ENCODE measurements at places on chromosomes 7 and 10.

DNA sequence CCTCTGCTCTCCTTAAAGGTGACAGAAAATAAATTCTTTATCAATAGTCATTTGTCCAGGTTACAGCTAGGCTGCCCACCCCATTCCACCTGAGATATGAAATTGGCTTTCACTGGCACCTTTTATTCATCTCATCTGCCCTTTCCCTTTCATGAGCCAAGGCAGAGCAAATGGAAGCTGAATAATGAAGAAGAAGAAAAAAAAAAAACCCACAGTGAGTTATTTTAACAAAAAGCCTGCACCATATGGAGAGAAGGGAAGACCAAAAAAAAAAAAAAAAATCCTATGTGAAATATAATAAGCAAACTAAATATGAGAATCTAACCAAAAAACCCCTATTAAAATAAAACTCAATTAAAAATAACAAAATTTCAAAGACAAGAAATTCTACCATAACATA, 59.2 kb downstream of the CHCHD3 start:
- no peak for DNase-seq

- DNase-seq: no peak
Measured at GRCh38 chr7:96322847-96323461, 1.1 kb upstream of the SLC25A13 start.

GRCh38 chr10:97434055-97434454, 8.1 kb downstream of the PGAM1 start:
- no peak for DNase-seq

DNA sequence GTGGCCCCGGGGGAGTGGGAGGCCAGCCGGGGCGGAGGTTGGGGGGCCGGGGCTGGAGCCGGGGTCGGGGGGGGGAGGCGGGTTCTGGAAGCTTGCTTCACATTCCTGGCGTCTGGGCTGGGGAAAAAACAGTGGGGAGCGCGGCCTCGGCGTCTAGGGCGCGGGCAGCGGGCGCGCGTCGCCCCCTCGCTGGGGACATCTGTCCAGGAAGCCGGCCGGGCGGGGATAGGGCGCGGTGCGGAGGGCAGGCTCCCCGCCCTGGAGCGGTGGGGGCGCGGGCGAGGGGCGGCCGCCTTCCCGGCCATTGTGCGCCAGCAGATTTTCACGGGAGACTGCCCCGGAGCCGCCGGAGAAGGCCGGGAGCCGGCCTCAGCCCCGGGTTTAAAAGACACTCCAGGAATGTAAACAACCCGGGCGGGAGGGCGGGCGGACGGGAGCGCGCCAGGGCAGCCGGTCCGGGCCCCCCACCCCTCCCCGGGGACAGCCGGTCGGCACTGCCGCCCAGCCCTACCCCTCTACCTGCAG, 1.4 kb downstream of the ZMIZ1 start:
- DNase-seq: no peak

DNA sequence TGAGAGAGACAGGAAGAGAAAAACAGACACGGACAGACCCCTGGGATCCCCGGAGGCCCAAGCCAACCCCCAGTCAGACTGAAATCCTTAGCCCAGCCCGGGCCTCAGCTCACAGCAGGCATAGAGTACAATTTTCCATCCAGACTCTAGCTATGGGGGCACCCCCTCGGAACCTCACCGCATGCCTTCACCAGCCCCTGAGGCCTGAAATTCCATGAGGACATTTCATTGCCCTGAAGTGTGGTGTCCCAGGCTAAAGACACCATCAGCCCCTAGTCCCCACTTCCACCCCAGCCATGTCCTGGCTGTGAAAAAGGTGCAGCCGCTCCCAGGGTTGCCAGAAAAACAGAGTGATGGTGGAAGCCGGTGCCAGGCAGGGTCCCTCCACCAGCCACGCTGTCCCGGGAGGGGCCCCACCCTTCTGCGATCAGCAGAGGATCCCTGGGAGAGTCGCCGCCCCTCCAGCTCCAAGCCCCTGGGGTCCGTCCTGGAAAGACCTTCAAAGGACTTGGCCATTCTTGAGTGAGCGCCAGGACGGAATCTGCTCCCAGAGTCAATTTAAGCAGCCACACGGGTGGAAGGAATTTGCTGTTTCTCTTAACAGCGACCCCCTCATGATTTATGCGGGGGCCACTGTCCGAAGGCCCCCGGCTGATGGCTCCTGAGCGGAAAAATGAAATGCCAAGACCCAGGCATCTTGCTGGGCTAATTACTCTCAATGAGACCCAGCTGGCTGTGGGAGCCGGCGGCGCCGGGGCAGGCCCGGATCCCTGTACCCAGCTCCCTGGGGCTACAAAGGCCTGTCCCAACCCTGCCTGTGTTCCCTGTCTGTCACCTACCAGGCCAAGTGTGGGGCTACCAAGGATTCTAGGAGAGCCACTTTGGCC, 23.2 kb downstream of the MYL10 start:
- DNase-seq: no peak

DNA sequence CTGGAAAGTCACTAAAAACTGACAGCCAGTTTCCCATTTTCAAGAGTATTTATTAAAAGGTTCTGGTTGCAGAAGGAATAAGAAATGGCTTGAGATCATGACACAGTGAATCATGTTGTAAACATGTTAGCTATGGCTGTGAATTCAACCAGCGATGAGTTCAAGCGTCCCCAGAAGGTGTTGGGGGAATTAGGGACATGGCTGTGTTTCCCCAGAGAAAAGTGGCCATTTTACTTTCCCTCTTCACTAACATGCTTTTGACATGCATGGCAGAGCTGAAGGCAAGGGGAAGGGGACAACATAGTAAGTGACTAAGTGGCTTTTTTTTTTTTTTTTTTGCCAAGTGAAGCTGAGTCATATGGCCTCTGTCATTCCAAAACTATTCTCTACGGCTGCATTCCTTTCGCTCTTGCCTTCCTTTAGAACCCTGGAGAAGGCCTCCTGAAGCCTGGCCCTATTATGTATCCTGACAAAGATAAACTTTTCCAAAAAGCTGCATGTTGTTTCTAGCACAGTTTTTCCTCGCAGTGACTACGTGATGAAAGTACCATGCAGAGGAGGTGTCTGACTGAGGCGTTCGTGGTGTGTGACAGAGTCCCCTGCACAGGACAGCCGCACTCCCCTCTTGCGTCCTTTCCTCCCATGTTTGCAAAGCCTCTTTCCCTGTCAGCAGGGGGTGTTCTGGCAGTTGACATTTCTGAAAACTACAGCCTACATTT, 46.9 kb downstream of the EGFR start:
- DNase-seq: no peak

DNA sequence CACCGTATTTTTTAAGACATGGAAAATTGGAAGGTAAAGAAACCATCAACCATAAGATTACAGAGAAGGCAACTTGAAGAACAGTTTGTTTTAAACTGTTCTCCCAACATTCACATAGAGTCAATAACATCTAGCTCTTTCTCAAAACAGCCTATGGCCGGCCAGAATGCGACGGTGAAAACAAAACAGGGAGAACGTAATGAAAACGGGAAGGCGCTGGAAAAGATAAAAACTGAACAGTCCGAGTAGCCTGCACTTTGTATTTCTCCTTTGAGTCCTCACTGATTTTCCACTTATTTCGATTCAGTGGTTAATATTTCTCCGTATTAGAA, 637 bp downstream of the MICU1 start:
- no peak for DNase-seq

DNA sequence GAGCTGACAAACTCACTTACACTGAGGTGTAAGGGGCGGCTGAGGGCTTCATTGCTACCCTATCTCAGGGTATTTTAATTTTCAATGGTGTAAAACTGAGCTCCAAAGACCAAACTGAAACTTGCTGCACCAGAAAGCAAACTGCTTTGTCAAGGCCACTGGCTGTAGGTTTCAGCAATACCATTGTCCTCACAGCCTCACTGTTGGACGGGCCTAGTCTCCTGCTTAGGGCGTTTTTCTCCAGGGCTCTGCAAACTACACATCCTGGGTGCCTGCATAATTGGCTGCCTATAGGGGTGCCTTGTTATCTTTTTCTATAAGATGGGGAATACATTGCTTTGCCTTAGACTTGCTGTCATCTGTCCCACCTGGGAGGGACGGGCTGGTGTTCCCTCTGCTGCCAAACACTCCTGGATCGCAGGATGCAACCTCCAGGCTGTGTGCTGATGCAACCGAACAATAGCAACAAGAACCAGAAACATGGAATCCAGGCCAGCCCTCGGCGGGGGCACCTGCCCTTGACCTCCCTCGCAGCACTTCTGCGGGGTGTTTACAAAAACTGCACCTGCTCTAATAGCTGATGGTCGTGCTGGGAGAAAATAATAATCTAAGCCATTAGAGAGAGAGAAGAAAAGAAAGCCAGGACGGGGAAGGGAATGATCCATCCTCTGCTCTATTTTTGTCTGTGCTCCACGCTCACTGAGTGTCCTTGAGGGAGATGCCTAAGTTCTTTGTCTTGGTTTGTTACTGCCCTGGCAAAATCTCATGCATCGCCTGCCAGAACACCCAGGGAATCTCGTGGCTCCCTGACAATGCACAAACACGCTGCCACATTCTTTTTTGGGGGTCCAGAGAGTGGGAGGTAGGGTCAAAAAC, 104.5 kb downstream of the GALNT17 start:
- DNase-seq: no peak

DNA sequence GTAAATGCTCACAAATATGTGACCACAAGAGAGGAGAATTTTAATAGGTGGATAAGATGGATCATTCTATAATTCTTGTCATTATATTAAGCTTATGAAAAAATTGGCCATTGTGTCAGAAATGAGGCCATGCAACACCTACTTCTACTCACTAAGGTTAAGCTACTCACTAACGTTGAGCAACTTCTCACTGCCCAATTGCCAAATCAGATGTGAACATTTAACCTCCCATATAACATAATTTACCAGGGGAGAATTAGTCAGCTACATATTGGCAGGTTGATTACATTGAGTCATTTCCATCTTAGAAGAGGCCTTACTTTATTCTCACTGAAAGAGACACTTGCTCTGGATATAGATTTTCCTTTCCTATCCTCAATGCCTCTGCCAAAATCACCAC, 211.2 kb upstream of the DGKB start:
- no peak for DNase-seq

GRCh38 chr7:27793780-27794179, 53.8 kb downstream of the TAX1BP1 start:
- DNase-seq: no peak

GRCh38 chr10:72087969-72088888, at the start of gene SPOCK2:
Gene SPOCK2, minus strand, starts transcription at chr10:72088551. Its CDS starts 223 bp downstream, at chr10:72088328.
- peak; percentile 92 for DNase-seq

DNA sequence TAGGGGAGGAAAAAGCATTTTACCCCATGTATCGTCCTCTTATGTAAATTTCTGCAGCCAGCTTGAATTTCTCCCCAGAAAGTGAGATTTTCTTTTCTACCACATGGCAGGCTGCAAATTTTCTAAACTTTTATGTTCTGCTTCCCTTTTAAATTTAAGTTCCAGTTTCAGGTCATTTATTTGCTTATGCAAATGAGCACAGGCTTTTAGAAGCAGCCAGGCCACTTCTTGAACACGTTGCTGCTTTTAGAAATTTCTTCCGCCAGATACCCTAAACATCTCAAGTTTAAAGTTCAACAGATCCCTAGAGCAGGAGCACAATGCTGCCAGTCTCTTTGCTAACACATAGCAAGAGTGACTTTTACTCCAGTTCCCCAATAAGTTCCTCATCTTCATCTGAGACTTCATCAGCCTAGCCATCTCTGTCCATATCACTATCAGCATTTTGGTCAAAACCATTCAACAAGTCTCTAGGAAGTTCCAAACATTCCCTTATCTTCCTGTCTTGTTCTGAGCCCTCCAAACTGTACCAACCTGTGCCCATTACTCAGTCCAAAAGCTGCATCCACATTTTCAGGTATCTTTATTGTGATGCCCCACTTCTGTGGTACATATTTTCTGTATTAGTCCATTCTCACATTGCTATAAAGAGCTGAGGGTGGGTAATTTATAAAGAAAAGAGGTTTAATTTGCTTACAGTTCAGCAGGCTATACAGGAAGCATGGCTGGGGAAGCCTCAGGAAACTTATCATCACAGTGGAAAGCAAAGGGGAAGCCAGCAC, 16.3 kb downstream of the EZH2 start:
- DNase-seq: no peak

GRCh38 chr7:26590709-26591108, 273.7 kb downstream of the SKAP2 start:
- DNase-seq: no peak

GRCh38 chr10:103845972-103846371, 9.4 kb downstream of the SH3PXD2A start:
- no peak for DNase-seq

- DNase-seq: no peak
Measured at GRCh38 chr7:15692501-15693020, 6.1 kb upstream of the MEOX2 start.

DNA sequence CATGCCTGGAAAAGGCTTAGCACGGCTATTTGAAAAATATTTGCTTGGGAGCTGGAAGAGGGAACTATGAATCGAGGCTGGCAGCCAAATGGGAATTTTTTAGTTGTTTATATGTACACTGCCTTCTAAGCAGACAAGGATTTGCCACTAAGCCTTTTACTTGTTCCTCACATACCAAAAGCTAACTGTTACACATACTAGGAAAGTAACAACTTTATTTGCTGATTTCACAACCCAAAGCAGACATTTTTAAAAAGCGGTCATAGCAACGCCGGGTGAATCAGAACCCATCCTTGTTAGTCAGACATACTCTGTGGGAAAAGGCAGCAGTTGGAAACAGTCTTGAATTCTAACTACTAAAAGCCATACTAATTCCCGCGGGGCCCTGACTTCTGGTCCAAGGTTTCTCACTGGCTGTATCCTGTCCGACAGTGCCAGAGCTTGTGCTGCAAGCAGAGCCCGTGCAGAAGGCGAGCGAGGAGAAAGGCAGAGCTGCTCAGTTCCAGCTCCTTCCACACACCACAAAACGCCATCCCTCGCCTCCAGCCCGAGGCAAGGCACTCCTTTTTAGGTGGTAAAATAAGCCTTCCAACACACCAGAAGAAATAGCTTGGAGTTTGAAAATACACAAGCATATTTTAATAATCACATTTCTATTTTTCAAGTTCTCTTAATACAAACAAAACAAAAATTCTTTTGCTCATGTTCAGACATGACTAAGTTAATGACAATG, 89.2 kb downstream of the RNF216 start:
- no peak for DNase-seq

DNA sequence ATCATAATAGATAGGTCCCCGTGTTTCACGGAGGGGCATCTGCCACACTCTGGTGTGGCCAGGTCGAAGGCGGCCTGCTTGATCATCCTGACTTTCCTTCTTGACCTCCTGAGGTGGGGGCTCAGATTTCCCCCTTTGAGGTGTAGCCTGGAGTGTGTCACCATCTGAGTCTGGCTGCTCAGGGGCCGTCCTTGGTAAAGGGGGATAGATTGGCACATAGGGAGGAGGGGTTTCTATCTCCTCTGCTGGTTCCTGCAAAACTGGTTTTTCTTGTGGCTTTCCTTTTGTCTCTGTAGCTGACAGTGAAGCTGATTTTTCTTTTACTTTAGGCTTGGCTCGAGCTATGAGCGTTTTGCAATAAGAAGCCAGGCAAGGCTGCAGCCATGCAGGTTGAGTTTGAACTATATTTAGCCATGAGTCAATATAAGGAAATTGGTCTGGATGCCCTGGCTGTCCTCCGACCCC, 7.1 kb upstream of the ZNF117 start:
- DNase-seq: no peak

- no peak for DNase-seq
Measured at GRCh38 chr10:19713800-19714525, 102.3 kb upstream of the PLXDC2 start.

GRCh38 chr10:4181621-4182049, 396.6 kb upstream of the KLF6 start:
- DNase-seq: no peak

GRCh38 chr7:143849785-143850479, 52.0 kb downstream of the TCAF1 start:
- DNase-seq: no peak
